ENCODE measurements at places on chromosomes 7 and 10. TPM values are rescaled to one million over a fixed set of nuclear protein-coding genes. Genes with fewer than 3 reads are reported as not detected.

CNTNAP2 gene
- 0.06 TPM for total RNA-seq

LGI1 gene
- not detected for total RNA-seq

FANK1 gene
- 3.2 TPM for total RNA-seq

SUN3 gene
- not detected for total RNA-seq

PDE1C gene
- 7.1 TPM for total RNA-seq

ATOH7 gene
- total RNA-seq, result 0.19 TPM

C10orf67 gene
- 0.06 TPM for total RNA-seq

TMEM176B gene
- total RNA-seq, result 0.16 TPM

ANKRD7 gene
- 0.21 TPM for total RNA-seq

VWA2 gene
- total RNA-seq, result not detected

UCN3 gene
- not detected for total RNA-seq

DMBT1 gene
- not detected for total RNA-seq

TRUB1 gene
- 16.4 TPM for total RNA-seq

CHAT gene
- total RNA-seq, result not detected

GRID1 gene
- total RNA-seq, result 0.38 TPM

A1CF gene
- total RNA-seq, result 0.07 TPM

CLCN1 gene
- 0.06 TPM for total RNA-seq

SLC16A12 gene
- not detected for total RNA-seq

EBF3 gene
- total RNA-seq, result 0.15 TPM

DPP6 gene
- not detected for total RNA-seq

RAMP3 gene
- not detected for total RNA-seq

NME8 gene
- total RNA-seq, result not detected

MSMB gene
- not detected for total RNA-seq

HPSE2 gene
- not detected for total RNA-seq

CFAP46 gene
- 1.7 TPM for total RNA-seq

FEZF1 gene
- not detected for total RNA-seq

HACD1 gene
- 63.4 TPM for total RNA-seq

METTL27 gene
- total RNA-seq, result 12.3 TPM

MSS51 gene
- 0.36 TPM for total RNA-seq

GPC2 gene
- 1.0 TPM for total RNA-seq

HYAL4 gene
- total RNA-seq, result not detected

RARRES2 gene
- not detected for total RNA-seq

FAM25G gene
- not detected for total RNA-seq

FZD1 gene
- total RNA-seq, result 2.4 TPM

ZNF425 gene
- total RNA-seq, result 1.0 TPM

ETV1 gene
- 3.6 TPM for total RNA-seq

LRRC18 gene
- not detected for total RNA-seq

NT5C2 gene
- 78.7 TPM for total RNA-seq

ZNF804B gene
- not detected for total RNA-seq
